ENCODE measurements at places on chromosomes 6 and 20.
A peak's percentile ranks its signal among the peaks of the same experiment; 100 is the strongest.

- DNase-seq = no peak
Measured at GRCh38 chr6:137259349-137259748, 40.2 kb upstream of the IFNGR1 start.

GRCh38 chr20:43794326-43794725 is 67.5 kb upstream of the GTSF1L start:
- no peak for DNase-seq

- peak; percentile 35 for DNase-seq
Measured at GRCh38 chr6:113980937-113981554, 10.1 kb upstream of the HDAC2 start.

DNA sequence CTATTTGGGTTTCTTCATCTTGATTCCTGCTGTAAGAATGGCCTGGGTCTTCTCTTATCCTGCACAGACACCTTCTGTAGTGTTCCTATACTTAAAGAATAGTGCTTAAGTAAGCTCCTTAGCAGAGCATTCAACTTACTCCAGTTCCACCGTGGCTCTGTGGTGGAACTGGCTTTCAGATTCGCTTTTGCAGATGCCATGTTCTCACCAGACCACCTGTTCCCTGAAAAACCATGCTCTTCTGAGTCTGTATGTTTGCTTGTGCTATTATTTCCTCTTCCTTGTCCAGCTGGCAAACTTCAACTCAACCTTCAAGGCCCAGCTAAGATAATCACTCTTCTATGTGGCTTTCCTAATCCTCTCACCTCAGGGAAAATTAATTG is 4.9 kb downstream of the ELMO2 start:
- DNase-seq = peak; percentile 67

GRCh38 chr6:57104336-57104735 is 14.3 kb downstream of the ZNF451 start:
- DNase-seq = no peak

DNA sequence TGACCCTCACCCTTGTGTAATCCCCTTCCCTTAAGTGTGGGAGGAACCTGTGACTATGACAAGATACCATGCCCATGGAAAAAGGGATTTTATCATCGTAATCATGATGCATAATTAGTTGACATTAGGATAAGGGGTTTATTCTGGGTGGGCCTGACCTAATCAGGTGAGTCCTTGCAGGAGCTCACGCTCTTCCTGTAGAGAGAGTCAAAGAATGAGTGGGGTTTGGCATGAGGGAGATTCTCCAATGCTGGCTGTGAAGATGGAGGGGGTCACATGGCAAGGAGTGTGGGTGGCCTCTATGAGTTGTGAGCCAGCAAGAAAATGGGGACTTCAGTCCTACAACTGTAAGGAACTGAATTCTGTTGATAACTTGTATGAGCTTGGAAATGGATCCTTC is 342.0 kb upstream of the TSHZ2 start:
- no peak for DNase-seq

DNA sequence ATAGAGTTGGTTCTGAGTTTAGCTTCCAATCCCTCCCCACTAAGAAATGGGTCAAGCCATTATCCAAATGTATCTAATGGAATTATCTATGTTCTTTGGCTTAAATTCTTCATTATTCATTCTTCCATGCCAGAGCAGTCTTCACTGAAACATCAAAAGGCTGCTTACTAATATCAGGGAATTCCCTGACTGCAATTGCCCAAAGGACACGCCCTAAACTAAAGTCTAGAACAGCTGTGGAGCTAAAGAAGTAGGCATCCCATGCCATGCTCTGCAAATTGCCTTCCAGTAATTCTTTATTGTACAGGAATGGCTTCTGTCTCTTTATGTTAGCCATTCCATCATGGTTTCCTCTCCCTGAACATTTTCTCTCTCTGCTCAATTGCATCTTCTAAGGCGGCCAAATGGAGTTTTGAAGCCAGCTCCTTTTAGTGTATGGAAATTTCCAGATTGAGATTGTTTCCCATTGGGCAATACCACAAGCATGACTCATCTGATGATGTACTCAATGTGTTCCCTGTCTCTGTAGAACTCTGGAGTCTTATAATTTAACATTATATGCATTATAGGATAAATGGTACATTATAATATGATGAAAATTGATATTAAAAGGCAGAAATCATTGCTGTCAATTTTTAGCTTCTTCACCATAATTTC is 28.8 kb upstream of the TSHZ2 start:
- no peak for DNase-seq

GRCh38 chr6:10964684-10965083 is 77.8 kb downstream of the SYCP2L start:
- no peak for DNase-seq

DNA sequence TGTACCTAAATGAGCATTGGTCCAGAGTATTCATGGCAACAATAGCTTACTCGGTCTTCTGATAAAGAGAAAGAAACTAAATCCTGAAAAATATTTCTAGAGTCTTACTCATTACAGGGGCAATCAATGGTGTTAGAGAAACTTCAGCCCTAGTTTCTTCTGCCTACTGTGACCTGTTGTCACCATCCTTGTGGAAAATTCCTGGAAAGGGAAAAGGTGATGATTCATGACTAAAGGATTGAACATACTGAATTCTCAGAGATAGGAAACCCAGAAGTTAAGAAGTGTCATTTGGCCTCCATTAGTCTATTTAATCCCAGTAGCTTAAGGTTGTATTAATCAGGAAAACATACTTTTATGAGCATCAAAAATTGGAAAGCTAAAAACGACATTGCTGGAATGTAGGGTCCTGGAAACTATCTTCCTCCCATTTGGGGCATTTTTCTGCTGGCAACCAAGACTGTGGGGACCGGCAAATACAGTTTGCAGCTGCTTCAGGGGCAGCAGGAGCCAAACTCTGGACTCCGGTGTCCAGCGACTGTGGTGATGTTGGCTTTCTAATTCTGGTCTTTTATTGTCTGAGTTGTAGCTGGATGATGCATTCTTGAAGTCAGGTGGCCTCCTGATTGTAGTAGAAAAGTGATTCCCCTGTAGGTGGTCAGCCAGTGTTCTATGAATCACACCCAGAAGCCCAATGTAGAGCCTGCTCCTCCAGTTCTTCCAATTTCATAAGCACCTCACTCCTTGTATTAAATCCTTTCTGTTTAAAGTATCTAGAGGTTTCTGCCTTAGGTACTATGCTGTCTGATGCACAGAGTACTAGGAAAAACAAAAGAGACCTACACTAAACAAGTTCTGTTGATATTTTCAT is 67.6 kb downstream of the LCA5 start:
- no peak for DNase-seq

- DNase-seq = no peak
Measured at GRCh38 chr6:135233686-135234491, 52.8 kb downstream of the MYB start.

DNA sequence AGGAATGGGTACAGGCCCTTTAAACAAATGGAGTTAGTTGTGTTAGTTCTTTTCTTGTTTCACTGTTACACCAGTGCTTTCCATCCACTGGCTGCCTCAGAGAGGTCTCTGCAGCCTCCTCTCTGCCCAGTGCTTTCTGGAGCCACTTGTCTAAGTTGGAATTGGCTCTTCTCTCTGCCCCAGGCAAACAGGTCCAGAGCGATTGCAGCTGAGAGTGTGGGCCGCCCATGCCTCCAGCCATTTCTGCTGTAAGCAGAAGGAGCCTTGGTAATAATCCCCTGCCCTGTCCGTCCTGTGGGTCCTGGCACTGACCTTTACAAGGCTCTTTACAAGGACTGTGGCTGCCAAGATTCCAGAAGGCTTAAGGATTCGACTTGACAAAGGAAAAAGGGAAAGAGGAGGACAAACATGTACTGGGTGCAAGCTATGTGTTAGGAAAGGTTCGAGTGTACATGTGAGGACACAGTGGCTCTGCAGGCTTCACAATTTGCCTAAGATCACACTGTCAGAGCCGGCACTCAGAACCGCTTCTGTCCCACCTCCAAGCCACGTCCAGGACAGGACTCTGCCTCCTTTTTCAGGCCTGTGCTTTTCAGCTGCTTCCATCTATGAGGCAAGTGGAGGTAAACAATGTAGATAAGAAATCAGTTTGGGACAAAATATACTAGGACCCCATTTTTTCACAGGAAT is 88.5 kb downstream of the POPDC3 start:
- DNase-seq = no peak

- DNase-seq = no peak
Measured at GRCh38 chr6:112466373-112467151, 119.4 kb downstream of the RFPL4B start.

DNA sequence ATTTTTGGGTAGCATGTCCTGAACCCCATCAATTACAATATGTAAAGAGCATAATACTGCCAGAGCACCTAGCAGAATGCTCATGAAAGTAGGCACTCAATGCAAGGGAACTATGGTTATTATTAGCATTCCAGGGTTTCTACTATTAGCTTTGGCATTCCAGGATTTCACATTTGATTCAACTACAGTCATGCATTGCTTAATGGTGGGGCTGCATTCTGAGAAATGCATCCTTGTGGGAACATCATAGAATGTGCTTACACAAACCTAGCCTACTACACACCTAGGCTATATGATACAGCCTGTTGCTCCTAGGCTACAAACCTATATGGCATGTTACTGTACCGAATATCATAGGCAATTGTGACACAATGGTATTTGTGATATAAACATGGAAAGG is 247.8 kb downstream of the CD83 start:
- DNase-seq = no peak

GRCh38 chr20:17620371-17621228 is 50.7 kb downstream of the DSTN start:
- no peak for DNase-seq

DNA sequence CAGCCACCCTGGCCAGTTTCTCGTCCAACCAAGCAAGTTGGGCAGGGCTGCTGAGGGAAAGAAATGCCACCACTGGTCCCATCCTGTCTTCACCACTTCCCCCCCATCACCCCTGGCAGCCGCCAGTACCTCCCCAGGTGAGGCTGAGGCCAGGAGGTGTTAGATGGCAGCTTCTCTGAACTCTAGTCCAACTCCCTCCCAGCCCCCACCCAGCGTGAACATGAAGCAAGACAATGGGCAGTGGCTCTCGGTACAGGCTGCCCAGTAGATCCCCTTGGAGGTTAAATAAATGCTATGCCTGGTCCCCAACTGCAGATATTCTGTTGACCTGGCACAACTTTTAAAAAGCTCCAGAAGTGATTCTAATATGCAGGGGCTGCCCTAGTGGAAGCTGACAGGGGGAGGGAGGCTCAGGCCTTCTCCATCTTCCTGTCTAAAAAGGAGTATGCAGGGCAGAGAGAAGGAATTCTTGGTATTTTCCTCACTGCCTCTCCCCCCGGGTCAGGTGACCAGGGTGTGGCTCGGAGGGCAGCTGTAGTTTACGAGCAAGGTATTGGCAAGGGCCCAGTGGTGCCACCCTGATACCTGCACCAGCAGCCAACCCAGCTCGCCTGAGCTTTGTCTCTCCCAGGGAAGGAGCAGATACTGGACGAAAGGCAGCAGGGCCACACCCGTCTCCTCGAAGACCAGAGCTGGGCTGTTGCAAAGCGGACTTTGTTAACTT is 25.7 kb downstream of the KCNK5 start:
- no peak for DNase-seq

DNA sequence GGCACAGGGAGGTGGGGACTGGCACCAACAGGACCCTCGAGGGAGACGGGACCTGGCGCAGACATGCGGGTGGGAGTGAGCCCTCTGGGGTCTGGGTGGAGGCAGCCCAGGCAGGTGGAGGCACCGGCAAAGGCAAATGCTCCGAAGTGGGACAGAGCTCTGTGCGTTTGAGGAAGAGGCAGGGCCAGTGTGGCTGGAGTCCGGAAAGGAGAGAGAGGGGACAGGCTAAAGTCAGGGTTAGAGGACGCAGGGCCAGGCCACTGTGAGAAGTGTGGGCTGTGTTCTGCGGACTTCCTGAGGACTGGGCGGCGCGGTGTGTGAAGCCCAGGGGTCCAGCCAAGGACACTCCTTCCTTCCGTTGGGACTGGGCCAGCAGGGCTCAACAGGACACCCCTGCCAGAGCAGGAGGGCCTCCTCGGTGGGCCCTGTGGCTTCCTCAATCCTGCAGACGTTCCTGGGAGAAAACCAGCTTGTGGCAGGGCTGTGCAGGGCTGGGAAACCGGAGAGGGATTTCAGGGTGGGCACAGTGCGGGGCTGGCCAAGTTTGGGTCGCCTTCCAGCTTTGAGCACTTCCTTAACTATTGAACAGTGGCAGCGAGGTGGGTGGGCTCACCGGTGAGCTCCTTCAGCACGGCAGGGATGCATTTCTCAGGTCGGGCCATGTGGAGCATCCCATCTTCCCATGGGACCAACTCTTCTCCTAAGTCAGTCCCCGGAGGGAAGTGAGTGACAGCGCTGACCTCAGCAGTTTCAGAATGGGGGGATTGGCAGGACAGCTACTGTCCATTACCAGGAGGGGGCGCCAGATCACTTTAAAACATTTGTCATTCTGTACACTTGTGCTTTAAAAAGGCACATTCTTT is 22.5 kb downstream of the MOCS3 start:
- peak; percentile 41 for DNase-seq

DNA sequence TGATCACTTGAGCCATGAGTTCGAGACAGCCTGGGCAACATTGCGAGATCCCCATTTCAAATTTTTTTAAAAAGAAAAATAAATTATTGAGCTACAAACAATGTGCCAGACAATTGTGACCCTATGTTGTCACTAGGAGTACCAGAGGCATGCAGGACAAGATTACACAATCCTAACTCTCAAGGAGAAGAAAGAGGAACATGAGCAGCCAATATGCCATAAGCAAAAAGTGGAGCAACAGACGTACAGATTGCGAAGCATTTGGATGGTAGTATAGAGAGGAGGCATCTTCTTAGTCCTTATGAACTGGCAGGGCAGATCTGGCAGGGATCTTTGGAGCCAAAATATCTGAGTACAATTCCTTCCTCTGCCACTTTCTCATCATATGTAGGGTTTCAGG is 156.4 kb downstream of the OR2B2 start:
- DNase-seq = no peak

DNA sequence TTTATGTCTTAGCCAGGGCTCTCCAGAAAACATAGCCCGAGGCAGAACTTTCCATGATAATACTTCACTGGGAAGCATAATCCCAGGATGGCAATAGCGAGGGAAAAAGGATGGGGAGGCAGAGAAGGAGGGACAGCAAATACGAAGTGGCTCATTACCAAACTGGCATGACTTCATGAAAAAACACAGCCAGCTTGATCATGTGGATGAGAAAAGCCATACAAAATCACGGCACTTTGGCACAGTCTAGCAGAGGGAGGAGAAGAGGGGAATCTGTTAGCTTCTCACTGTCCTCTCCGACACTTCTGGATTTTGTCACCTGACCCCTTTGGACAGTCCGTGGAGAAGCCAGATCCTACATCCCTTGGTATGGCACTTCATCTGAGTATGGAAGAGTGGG is 212.5 kb upstream of the GRIK2 start:
- no peak for DNase-seq

- DNase-seq = no peak
Measured at GRCh38 chr6:90599151-90599550, 12.3 kb upstream of the MAP3K7 start.

DNA sequence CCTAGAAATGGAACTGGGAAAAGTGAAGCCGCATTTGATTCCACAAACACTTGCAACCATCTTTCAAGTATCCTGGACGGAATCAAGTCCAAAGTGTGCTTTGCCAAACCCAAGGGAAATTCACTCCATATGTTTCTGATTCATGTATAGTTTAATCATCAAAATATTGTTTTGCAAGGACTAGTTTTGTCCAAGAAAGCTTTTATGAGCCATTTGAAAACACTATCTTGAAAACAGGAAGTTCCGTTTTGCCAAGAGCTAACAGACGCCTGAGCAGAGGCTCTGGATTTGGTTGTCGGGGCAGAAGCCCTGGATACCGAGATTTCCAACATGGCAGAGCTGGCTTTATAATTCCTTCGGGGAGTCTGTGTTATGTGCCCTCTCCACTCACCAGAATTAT is 251.1 kb downstream of the PHACTR1 start:
- DNase-seq = no peak

- no peak for DNase-seq
Measured at GRCh38 chr6:101351173-101351572, 42.3 kb upstream of the GRIK2 start.

- peak; percentile 13 for DNase-seq
Measured at GRCh38 chr6:117463762-117464665, 18.5 kb upstream of the DCBLD1 start.
